ENCODE measurements at places on chromosomes 1 and 21.

DNA sequence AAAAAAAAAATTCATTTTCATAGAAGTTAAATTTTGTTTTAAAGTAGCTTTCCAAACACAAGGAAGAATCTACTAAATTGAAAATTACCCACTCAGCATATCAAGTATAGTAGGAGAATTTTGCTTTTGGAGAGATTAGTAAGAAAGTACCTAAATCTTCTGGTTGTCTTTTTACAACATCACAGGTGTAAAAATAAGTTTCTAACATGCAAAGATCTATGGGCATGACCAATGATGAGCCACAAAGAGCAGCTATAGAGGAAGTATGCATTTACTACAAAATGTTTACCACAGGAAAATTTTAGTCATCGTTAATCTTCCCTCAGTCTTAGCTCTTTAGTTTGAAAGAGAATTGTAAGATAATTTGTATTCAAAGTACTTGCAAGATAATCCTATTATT, 28.1 kb downstream of the ANGPTL3 start:
- no peak for DNase-seq

- no peak for DNase-seq
These were observed 231.3 kb upstream of the PLXNA2 start for GRCh38 chr1:208475449-208475848.

GRCh38 chr1:161052899-161053298, 7.1 kb upstream of the USF1 start:
- DNase-seq, result no peak

DNA sequence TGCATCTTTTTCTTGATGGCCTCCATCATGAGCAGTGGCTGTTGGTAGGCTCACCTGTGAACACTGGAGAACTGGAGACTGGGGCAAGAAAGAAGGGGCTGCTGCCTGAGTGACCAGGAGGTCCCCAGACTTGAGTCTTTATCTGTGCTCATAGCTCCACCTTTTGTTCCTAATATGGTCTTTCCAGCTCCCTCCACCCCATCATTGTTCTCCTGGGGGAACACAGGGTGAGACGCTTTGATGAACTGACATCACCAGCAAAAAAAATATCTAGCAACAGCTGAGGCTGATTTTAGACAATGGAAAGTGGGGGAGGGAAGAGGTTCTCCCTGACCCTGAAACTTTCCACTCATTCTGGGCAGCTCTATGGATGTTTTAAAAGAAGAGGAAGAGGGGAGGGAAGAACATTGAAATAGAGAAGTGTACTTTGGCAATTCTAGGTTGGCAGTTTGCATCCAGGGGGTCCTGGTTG, at the start of gene TPM3:
Gene TPM3 (minus strand): TSS at position 111 of the 472 bp plus-strand sequence. CDS start 82 bp downstream, at position 29.
- no peak for DNase-seq

DNA sequence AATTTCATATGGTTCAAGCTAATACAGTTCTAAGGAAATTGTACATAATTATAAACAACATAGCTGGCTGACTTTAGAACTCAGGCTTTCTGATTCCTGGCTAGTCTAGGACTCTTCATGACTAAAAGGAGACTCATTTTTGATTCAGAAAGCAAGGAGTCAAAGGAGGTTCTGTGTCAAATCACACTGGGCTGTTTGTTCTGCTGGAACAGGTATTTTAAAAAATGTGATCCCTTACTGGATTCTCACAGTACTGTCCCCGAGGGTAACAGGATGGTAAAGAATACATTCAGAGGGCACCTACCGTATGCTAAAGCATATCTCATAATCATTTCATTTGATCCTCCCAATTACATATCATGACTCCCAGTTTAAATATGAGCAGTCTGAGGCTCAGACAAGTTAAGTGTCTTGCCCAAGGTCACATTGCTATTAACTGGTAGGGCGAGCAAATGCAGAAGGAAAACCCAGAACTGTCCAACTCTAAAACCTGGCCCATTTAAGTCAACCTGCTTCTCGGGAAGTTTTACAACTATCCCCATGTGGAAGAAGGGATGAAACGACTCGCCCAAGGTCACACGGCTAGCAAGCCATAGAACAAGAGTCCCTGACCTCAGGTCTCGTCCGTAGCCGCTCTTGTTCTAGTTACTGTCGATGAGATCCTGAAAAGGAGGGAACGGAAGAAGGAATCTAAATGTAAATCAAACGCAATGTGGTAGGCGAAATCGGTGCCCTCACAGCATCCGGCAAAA, 675 bp downstream of the MYSM1 start:
- DNase-seq, result no peak

DNA sequence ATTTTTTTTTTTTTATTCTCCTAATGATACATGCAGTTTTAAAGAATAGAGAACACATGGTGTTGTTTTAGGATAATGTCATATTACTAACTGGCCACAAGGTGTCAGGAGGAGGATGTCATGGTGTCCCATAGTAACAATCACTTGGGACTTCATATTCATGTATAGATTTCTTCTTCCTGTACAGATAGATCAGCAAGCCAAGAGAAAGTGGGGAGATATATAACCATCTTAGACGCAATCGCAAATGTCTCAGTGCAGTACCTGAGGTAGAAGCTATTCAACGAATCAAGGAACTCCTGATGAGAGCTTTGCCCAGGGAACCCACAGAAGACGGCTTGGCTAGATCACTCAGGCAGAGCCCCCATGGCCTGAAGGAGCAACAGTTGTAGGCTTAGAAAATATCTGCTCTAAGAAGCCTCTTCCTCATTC, 12.3 kb downstream of the OR2T11 start:
- peak; percentile 75 for DNase-seq

DNA sequence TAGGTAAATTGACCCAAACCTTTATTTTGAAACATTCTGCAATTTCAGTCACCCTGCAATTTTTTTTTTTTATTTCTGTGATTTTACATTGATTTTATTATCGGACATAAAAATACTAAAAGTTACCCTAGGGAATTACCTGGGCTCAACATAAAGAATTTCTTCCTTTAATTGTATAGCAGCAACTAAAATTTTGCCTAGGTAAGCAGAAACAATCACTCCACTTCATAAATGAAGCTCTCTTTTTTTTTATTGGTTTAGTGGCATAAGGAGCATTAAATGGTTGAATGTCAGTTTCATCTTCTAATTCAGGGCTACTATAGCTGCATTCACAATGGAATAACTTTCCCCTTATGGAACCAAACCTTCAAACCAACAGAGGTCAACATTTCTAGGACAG, 15.3 kb upstream of the OR2M4 start:
- DNase-seq, result no peak

DNA sequence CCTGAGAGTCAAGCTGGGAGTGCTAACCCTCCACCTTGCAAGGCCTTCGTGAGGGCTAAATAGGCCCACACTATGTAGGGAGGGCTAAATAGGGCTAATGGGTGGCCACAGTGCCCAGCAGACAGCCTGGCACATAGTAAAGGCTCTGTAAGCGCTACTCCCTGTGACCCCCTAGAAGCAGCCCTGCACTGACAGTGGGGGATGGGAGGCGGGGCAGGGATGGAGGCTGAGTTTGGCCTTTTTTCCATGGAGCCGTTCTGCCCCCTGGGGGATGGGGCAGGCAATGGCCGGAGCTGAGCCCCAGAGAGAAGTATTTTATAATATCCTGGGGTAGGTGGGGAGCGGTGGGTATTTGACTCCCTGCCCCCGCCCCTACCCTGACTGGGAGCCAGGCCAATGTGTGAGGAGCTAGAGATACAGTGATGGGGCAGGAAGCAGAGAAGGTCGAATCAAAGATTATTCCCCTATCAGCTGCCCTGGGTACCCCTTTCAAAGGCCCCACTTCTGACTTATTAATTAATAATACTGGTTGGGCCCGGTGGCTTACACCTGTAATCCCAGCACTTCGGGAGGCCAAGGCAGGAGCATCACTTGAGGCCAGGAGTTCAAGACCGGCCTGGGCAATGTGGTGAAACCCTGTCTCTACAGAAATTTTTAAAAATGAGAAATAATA, 42.3 kb downstream of the LACTBL1 start:
- peak; percentile 15 for DNase-seq

- DNase-seq, result no peak
These were observed 85.9 kb upstream of the SOX13 start for GRCh38 chr1:203986887-203987461.

DNA sequence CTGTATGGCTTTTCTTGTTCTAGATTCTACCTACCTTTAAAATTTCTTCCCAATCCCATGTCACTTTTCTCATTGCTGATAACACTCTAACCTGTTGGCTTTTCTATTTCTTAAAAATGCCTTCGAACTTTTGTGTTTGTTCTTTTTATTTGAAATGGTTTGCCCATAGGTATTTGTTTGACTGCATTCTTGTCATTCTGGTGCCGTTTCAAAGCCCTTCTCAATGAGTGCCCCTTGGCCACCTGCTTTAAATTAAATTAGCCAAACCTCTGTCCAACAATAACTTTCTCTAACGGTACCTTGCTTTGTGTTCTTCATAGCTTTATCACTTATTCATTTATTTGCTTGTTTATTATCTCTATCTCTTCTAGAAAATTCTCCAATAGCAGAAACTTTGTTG, 38.9 kb downstream of the KCTD3 start:
- DNase-seq, result no peak

GRCh38 chr1:223667484-223668182, 2.1 kb upstream of the CAPN8 start:
- no peak for DNase-seq

- DNase-seq, result no peak
These were observed 359.8 kb downstream of the DUSP10 start for GRCh38 chr1:221381910-221382623.

DNA sequence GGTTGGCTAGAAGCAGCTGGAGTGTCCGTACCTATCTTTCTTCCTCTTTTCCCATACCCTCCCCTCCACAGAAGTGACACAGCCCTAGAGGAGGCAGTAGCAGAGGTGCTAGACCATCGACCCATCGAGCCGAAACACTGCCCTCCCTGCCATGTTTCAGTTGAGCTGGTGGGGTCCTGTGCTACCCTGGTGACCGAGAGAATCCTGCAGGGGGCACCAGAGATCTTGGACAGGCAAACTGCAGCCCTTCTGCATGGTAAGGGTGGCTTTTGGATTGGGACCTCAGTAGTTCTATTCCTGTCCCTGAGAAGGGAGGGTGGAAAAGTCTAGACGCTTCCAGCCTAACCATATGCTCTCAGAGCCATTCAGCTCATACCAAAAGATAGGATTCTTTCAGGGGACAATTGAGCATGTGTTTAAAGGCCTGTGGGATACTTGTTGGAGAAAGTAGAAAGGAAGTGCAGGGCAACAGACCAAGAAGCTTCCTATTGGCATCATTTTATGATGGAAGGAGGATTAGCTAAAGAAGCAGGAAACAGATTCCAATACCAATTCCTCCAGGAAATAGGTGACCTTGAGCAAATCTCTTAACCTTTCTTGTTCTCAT, 11.7 kb upstream of the BNIPL start:
- peak; percentile 21 for DNase-seq

DNA sequence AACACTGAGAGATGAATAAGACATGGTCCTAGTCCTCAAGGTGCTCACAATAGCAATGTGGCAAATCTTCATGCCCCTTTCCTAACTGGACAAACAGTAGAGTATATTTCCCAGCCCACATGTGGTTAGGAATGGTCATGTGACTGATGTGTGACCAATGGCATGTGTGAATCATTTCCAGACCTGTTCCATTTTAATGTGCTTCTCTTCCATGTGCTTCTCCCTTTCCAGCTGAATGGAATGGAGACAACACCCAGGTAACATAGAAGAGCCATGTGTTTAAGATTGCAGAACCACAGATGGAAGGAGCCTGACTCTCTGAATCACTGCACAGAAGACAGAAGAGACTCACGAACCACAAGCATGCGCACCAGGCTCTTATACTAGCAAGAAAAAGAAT, 409.9 kb upstream of the NFIA start:
- no peak for DNase-seq

GRCh38 chr1:92480813-92481598, 5.7 kb downstream of the GFI1 start:
- no peak for DNase-seq

DNA sequence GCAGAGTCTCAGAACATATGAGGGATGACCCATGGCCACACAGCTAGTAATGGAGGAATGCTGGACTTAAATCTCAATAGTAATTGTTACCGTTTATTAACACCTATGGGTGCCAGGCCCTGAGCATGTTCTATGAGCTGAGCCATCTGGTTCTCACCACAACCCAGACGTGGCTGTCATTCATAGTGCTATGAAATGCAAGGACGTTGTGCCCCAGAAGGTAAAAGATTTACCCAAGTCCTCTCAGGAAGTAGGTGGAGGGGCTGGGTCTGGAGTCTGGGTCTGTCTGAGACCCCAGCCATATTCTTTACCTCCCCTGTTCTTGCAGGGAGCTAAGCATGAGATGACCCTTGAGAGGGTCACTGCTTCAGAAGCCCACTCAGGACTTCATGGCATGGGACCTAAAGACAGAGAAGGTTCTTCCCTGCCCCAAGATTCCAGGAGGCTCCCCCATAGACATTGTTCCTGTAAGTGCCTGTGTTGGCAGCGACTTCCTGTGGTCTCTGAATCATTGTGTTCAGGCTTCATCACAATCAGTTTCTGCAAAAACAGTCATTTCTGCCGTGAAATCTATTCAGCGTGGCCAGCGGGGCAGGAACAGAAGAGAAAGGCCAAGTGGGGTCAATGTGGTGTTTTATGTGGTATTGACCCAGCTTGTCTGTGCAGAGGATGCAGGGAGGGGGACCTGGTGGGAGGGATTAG, 475.4 kb downstream of the PTPRU start:
- no peak for DNase-seq

- no peak for DNase-seq
These were observed 26.6 kb downstream of the PAFAH2 start for GRCh38 chr1:25971066-25971810.

GRCh38 chr1:17919525-17920439, 164.6 kb downstream of the ACTL8 start:
- peak; percentile 19 for DNase-seq

DNA sequence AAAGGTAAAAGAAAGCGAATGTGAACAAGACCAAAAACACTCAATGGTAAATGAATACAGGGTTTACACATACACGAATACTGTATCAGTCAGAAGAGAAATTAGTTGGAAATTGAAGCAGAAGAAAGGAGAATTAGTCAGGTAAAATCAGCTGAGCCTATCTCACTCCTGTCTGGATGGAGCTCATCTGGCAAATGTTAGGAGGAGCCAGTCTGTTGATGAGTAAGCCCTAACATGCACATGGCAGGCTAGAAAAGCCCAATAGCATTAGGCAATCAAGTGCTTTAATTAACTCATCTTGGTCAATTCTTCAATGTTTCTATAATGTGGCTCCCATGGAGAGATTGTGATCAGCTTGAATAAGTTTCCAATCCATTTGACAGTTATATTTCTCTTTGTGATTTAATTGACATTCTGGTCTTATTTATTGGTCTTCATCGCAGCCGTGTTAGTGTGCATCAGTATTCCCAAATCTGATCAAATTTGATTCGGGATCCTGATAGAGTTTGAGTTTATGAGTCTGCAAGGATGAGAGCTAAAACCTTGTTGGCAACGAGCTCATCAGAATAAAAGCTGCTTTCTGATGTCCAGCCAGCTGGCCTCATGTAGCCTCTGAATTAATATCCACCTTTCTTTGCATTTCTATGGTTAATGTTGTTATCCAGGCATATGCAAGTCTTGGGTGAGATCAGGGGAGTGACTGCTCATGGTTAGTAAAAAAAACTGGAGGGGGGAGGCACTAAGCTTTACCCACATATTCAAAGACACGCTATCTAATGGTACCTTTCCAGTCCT, 22.1 kb upstream of the KCNA10 start:
- DNase-seq, result no peak
